SJCRH30 (cell line): ENCODE measurements at places on chromosomes 2 and 18. TPM values are rescaled to one million over a fixed set of nuclear protein-coding genes. Genes with fewer than 3 reads are reported as not detected.

DNA sequence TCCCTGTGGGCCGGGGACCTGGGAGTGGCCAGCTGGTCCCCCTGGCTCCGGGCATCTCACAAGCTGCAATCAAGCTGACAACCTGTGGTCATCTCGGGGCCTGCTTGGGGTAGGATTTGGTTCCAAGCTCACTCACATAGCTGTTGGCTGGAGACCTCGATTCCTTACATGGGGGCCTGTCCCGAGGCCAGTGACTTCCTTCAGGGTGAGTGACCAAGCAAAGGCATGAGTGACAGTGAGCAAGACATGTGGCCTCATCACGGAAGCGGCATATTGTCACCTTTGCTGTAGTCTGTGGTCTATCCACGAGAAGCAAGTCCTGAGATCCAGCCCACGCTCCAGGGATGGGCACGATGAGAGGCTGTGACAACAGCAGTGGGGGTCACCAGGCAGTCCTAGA lies 131.4 kb upstream of the ID2 start:
- DNase-seq: no peak
- peaks cover 5% of the 10 kb centered on the region for H3K4me1 ChIP-seq
- H3K27ac ChIP-seq: no peak overlapping the region
- H3K27me3 ChIP-seq: no peaks in the 10 kb centered on the region
- no peak overlapping the region for H3K4me3 ChIP-seq

DNA sequence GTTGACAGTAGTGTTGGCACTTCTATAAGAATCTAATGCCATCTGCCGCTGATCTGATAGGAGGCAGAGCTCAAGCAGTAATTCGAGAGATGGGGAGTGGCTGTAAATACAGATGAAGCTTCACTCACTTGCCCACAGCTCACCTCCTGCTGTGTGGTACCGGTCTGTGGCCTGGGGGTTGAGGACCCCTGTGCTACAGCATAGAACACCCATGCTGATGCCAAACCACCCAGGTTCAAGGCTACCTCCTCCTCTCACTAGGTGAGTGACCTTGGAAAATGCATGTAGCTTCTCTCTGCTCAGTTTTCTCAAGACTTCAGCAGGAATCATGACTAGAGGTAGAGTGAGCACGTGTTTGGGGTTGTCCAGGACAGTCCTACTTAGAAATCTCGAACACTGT lies 263.4 kb downstream of the SH3BP4 start:
- H3K36me3 ChIP-seq: no peaks in the 10 kb centered on the region
- DNase-seq: no peak
- no peak overlapping the region for H3K27ac ChIP-seq
- H3K27me3 ChIP-seq: no peaks in the 10 kb centered on the region
- H3K4me3 ChIP-seq: no peak overlapping the region

- no peak overlapping the region for H3K27ac ChIP-seq
- peak; percentile 53 for DNase-seq
Observed at GRCh38 chr2:191152482-191153240, 1.9 kb upstream of the STAT4 start.

Gene UGT1A4
- not detected in 2 replicates for total RNA-seq

- H3K27ac ChIP-seq: no peak overlapping the region
- H3K4me1 ChIP-seq: peaks cover under 1% of the 10 kb centered on the region; the same call in 1 of the 2 replicates
- H3K4me3 ChIP-seq: no peak overlapping the region
- no peaks in the 10 kb centered on the region for H3K36me3 ChIP-seq
Observed at GRCh38 chr2:197212344-197213262, 98.0 kb downstream of the ANKRD44 start.

Gene EML6
- total RNA-seq: 1.0 and 2.2 TPM in 2 replicates

GRCh38 chr18:35508746-35509338 lies 11.1 kb upstream of the INO80C start:
- DNase-seq: no peak
- H3K4me3 ChIP-seq: no peak overlapping the region
- no peaks in the 10 kb centered on the region for H3K27me3 ChIP-seq
- H3K36me3 ChIP-seq: no peaks in the 10 kb centered on the region
- H3K27ac ChIP-seq: no peak overlapping the region
